HFF-Myc (cell line): ENCODE measurements at places on chromosomes 2 and 18.

DNA sequence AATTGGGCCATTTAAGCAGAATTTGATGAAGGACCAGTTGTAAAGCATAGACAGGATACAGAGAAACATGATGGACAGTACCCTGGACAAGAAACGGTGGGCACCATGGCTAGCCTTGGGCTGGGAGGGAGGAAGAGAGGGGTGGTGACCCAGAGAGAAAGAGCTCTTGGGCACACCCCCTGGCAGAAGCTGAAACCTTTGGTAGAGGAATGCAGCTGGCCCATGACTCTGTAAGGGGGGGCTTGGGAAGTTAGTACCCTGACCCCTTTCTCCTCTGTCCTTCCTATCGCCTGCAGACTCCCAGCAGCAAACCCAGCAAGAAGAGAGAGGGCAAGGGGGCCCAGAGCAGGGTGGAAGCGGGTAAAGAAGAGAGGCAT is 32.6 kb downstream of the MRPL44 start:
- DNase-seq = no peak

DNA sequence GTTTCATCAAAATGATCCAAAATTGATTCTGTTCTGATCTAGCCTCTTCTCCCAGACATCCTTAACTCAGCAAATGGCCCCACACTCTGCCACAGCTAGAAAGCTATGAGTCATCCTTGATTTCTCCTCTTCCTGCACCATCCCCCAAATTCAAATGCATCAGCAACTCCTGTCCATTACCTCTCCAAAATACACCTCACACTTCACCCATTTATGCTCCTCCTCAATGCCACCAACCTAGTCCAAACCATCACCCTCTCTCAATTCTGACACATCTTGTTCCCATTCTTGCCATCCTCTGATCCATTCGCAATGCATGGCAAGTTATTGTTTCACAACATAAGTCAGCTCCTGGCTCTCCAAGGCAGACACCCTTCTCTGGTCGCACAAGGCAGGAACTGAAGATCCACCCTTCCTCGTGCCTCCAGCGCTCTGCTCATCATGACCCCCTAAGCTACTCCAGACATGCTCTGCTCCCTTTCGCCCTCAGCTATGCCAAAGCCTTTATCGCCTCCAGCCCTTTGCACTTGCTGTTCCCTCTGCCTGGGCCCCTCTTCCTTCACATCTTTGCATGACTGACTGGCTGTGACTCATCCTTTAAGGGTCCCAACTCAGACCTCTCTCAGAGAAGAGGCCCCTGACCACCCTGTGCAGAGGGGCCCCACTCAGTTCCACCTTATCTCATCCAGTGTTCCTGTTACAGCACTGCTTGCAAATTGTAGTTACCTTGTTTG is 83.6 kb downstream of the MREG start:
- DNase-seq = no peak

DNA sequence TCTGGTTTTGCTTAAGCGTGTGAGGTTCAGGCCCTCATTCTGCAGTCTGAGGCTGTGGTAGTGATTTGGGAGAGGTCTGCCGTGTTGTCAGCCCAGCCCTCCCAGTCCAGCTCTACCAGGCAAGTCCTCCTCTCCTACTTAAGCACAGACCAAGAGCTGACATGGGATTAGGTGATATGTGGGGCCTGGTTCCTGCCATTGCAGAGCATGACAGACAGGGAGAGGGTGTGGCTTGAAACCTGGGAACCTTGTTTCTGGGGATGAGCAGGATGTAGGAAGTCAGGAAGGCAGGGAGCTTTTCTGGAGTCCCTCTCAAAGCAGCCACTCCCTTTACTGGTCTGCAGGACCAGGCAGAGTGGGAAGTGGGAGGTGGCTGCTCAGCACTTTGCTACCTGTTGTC is 38.6 kb downstream of the PTPRM start:
- no peak for DNase-seq

DNA sequence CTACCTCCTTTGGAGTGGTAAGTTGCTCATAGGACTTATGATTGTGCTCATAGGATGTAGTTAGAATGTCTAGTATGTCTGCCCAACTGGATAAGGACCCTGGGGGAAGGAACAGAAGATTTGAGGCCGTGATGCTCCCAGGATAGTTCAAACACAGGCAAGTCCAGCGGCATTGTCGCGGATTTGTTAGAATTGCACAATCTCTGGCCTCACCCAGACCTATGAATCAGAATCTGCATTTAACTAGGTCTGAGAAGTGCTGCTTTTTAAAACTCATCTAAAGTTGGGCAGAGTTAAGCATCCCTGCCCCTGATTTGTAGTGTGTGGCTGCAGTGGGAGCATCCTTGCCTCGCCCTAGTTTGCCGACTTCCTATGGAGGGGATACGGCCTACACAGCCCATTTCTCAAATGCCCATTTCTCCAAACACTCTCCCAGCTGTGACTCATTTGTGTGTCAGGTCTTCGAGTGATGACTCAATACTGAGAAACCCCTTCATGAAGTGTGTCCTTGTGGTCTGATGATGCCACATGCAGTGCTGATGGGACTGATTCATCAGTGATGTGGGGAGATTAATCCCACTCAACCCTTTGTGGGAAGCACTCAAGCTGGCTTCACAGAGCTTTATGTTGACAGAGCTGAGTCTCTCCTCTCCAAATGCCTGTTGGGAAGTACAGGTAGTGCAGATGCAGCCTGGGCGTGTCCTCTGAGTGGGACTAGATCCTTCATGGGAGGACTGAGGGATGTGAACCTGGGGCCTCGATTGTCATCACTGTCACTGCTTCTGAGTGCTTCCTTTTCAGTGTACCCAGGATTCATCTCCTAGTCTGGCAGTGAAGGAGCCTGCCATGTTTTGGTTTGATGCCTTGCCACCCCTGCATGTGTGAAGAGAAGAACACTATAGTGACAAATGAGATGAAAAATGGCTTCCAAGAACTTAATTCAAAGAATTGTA is 18.7 kb downstream of the SMIM21 start:
- DNase-seq = peak; percentile 96

DNA sequence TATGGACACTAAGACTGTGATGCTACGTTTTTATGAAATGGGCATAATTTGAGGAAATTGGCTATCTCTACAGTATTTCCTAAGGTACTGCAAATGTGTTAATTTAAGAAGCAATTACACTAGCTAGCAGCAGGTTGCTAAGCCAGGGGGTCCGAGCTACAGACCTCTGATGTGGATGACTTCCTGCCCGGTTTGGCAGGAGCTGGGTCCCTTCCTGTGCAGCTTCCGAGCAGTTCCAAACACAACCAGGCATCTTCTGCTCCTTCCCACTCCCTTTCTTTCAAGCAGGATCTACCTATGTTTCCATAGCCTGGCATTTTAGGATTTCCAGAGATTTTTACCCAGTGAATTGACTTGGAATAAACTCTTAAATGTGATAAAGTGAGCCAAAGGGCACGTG is 55.7 kb downstream of the SCN2A start:
- no peak for DNase-seq

GRCh38 chr18:26397019-26397418 is 151.3 kb downstream of the KCTD1 start:
- DNase-seq = no peak
